ENCODE measurements at places on chromosomes 7 and 10. TPM values are rescaled to one million over a fixed set of nuclear protein-coding genes. Genes with fewer than 3 reads are reported as not detected.

GRCh38 chr7:43220250-43220649 is 107.8 kb downstream of the HECW1 start:
- DNase-seq, result no peak

DNA sequence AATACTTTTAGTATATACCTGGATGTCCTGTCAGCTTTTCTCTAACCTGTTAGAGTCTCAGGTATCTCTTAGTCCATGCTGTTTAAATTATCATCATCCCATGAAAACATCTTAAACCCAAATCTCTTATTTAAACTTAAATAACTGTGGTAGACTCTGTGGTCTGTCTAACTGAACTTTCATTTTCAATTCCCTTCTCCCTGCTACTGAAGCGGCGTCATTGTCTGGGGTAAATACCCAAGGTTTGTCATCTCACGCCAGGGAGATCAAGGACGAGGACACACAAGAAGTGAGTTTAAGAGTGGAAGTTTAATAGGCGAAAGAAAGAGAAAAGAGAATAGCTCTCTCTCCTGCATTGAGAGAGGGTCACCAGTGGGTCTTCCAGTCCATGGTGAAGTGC is 804.4 kb upstream of the CELF2 start:
- no peak for DNase-seq

DNA sequence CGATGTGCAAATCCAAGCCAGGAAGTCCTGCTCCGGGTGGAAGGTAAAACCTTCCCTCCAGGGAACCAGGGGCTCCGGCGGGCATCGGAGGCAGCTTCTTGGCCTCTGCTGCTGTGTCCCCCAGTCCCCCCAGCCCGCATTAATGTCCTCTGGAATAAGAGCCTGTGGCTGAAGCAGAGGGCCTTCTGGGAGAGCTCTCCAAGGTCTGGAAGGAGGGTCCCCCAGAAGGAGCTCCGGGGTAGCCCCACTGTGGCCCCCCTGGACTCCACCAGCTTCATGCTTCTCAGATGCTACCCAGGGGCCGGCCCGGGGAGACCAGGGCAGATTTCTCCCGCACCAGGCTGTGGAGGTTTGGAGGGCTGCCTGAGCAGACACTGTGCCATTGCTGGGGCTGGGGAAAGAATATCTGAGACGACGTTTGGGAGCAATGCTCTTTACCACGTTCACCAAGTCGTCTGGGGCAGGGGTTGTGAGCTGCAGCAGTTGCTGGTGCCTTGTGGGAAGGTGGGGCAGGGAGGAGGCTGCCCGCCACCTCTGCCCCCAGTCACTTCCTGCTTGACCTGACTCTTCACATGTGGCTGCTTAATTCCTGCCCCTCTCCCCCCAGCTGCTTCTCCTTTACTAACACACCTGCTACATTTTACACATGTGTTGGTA is 8.3 kb downstream of the ZNF853 start:
- no peak for DNase-seq

GRCh38 chr10:119667562-119668328 is 16.6 kb downstream of the BAG3 start:
- no peak for DNase-seq

DNA sequence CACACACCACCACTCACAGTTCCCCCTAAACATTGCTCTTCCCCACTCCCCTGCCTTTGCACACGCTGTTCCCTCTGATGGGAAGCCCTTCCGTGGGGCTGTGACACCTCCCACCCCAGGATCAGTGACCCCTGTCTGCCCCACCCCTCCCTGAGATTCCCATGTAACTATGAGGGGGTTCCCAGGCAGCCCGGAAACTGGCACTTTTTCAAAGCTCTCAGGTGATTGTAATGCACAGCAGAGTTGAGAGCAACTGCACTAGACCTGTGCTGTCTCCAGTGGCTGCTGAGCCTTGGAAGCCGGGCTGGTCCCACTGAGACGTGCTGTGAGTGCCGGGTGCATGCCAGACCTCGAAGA is 29.8 kb downstream of the GPRIN2 start:
- peak; percentile 68 for DNase-seq

- no peak for DNase-seq
Measured at GRCh38 chr7:120919466-120919865, 31.1 kb upstream of the ING3 start.

GRCh38 chr10:47374611-47375536 is 9.2 kb downstream of the ZNF488 start:
- DNase-seq, result no peak

DNA sequence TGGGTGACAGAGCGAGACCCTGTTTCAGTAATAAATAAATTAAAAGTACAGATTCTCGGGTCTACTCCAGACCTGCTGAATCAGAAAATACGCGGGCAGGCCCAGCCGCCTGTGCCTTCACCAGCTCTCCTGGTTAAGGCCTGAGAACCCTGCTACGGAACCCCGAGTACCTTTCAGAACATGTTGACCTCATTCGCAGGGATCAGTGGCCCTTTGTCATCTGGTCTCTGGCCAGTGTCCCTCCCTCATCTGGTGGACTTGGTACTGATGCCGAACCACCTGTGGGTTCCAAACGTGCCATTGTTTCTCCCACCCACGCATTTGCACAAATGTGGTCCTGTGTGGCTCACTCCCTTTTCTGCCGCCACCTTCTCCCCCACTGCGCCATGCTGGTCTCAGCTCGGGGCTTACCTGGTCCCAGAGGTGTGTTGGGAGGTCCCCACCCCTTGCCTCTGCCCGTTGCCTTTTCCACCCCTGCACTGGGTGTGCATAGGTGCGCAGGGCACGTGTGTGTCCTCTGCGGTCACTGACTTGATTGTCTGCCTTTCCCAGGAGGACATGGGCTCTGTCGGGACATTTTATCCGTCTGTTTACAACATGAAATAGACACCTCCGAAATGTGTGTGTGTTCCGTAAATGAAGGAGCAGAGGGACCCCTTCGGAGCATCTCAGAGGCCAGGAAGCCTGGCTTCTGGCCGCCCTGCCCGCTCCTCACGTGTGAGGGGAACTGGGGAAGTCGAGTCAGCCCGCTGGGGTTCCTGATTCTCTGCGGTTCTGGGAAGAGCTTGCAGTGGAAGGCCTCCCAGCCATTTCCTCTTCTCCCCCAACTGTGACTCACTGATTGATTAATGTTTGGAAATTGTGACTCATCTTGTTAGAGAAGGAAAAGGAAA is 135.2 kb downstream of the CUX1 start:
- no peak for DNase-seq

DNA sequence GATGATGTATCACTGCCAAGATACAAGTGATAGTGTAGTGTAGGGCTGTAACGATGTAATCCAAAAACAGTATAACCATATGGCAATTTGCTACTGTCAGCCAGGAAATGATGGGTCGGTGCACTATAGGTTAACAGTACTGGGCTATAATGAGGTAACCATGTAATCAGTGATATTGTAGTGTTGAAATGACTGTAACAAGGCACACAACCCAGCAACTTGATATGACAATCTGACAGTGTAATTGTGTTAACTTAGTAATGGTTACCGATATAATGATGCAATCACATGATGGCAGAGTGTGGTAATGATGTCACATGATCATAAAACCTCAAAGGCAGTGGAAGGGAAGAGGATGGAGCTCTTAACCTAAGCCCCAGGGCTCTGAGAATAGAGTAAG is 73.8 kb upstream of the SLF2 start:
- no peak for DNase-seq

DNA sequence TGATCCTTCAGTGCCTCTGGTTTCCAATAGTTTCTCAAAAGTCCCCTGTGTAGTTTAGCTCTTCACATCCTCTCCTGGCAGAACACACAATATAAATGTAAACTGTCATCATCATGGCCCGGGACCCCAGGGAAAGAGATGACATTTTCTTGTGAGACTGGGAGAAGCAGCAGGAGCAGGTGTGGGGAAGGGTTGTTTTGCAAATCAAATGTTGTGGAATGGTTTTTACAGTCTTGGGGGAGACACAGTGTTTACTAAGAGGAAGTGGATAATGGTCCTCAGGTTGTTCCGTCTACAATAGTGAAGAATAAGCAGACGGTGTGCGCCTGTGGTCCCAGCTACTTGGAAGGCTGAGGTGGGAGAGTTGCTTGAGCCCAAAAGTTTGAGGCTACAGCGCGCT is 159.1 kb downstream of the SEC23IP start:
- no peak for DNase-seq

DNA sequence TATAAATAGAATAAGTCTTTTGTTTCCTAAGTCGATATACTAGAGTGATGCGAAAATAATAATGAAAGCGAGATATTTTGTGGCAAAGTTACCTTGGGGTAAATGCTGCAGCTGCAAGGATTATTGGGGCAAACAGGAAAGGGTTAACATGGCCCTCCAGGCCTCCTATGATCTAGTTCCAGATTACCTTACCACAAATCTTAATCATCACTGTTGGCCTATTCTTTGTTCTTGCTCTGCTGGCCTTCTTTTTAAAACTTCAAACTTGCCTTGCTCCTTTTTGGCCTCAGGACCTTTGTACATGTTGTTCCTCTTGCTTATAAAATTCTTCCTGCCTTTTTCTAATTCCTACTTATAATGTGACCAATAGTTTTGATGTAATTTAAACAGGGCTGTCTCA is 81.5 kb downstream of the SEMA3C start:
- DNase-seq, result no peak

DNA sequence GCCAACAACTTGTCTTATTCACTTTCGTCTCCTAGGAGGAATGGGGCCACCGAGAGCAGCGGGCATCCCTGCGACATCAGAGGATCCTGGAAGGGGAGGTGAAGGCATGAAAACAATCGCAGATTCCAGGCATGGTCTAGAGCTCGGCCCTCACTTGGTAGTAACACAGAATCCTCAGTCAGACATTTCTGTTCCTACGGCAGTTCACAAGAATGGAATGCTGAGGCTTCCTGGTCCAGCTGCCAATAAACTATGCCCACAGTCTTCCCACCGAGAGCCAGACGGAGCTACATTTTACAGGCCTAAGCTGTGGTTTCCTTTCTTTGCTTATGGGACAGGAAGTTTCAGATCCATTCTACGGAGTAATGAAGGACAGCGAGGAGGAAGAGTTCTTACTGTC is 75.8 kb downstream of the OR13A1 start:
- DNase-seq, result no peak

GRCh38 chr7:26284995-26285632 is 6.5 kb upstream of the SNX10 start:
- DNase-seq, result no peak

GRCh38 chr10:124743191-124744101 is 732 bp downstream of the FAM53B start:
- DNase-seq, result no peak

- no peak for DNase-seq
Measured at GRCh38 chr7:125845686-125846085, 916.1 kb upstream of the POT1 start.

GRCh38 chr7:153616711-153617325 is 435.4 kb upstream of the DPP6 start:
- peak; percentile 83 for DNase-seq

- DNase-seq, result peak; percentile 45
Measured at GRCh38 chr7:102415685-102416225, 17.6 kb upstream of the ORAI2 start.

DNA sequence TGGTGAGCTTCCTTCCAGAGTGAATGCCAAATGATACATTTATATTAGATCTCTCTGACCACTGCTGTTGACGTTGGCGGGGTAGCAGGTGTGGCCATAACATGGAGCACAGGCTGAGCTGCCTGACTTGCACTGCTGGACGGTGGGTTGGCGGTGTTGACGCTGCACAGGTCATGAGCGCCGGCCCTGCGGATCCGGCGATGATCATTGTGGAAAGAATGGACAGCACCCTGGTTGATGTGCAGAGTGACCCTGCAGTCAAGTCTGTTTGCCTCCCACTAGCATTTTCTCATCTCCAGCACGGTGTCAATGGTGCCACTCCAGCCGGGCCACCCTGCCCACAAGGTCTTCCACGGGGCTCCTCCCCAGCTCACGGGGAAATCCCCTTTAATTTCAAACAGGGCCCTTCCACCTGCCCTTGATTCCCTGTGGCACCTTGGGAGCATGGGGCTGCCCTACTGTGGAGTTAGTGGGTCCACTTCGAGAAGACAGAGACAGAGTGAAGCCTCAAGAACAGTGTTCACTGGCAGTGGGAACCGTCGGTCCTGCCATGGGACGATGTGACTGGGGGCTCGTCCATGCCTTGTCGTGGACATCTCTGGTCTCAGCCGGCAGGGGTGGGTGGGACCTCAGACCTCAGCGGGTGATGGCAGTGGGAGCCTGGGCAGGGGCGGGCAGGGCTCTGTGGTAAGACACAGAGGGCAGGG is 613.5 kb downstream of the PTPRN2 start:
- no peak for DNase-seq

GRCh38 chr7:127870231-127870907 is 160.9 kb downstream of the LRRC4 start:
- DNase-seq, result no peak

DNA sequence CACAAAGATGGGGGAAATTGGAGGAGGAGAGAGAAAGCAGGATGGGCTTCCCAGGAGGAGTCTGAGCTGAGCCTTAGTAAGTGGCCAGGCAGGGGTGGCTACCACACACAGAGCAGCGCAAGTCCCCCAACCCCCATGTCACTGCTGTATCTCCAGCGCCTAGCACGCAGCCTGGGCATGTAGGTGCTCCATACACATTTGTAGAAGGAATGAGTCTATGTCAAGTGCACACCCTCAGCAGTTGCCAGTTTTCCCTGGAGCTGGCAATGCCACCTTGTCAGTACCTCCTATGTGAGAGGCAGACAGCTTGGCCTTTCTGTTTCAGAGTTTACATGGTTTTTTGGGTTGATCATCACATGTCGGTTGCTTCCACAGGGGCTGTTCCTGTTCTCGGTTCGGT is 116.1 kb downstream of the CLEC2L start:
- no peak for DNase-seq

DNA sequence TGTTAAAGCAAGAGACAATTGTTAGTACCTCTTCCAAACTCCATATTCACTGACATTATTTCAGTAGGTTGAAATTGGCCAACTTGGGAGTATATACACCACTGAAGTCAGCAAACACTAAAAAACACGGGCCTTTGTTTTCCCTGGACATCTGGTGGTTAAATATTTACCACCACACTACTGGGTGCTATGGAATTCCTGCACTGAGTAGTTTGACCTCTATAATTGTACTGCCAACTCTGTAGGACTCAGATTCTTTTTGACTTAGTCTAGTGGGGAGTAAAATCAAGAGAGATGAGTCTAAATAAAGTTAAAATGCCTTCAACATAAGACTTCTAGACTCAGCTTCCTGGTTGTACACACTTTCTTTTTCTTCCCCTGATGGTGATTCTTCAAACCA is 41.3 kb upstream of the TES start:
- no peak for DNase-seq

GRCh38 chr7:31456646-31457368 is 57.1 kb upstream of the ITPRID1 start:
- no peak for DNase-seq

The ACHE gene
- total RNA-seq, result 3.6 TPM

The STEAP1B gene
- 41.8 TPM for total RNA-seq

The SLC13A1 gene
- not detected for total RNA-seq

The FAM241B gene
- total RNA-seq, result 27.8 TPM

The KCNMA1 gene
- total RNA-seq, result 3.9 TPM

The ASIC3 gene
- total RNA-seq, result not detected

The TAS2R41 gene
- total RNA-seq, result not detected

The CACNA2D1 gene
- 1.4 TPM for total RNA-seq

The HOXA3 gene
- total RNA-seq, result 2.2 TPM

The SFTPA1 gene
- total RNA-seq, result not detected

The CUBN gene
- total RNA-seq, result 0.06 TPM

All from G401 (cell line).